ENCODE measurements at places on chromosomes 6 and 20. TPM values are rescaled to one million over a fixed set of nuclear protein-coding genes. Genes with fewer than 3 reads are reported as not detected.

Gene CRIP3
- total RNA-seq, result 3.9 TPM

Gene KHDC1L
- total RNA-seq, result 0.78 TPM

Gene HCK
- total RNA-seq, result 3.3 TPM

Gene LPA
- 1.4 TPM for total RNA-seq

Gene ORC3
- 49.9 TPM for total RNA-seq

Gene PKIB
- total RNA-seq, result 1.7 TPM

Gene RNF182
- total RNA-seq, result 73.6 TPM

Gene TCF21
- total RNA-seq, result not detected

Gene ENPP5
- 4.7 TPM for total RNA-seq

Gene SLC35F1
- 112 TPM for total RNA-seq

Gene NRSN1
- 27.9 TPM for total RNA-seq

Gene MUCL3
- not detected for total RNA-seq

Gene EPB41L2
- total RNA-seq, result 32.3 TPM

Gene CUL9
- 23.9 TPM for total RNA-seq

Gene MACROD2
- 60.4 TPM for total RNA-seq

Gene LCA5
- 17.3 TPM for total RNA-seq

Gene RNF144B
- 3.1 TPM for total RNA-seq

Gene SERINC3
- total RNA-seq, result 93.3 TPM

Gene SENP6
- total RNA-seq, result 353 TPM

Gene CCDC170
- total RNA-seq, result 0.47 TPM

Gene RGL2
- 13.7 TPM for total RNA-seq

Gene ENPP4
- 27.8 TPM for total RNA-seq

Gene CD24
- 1,048 TPM for total RNA-seq

Gene OR12D3
- not detected for total RNA-seq

Gene HLA-DQB1
- 0.16 TPM for total RNA-seq

Gene CTAGE9
- total RNA-seq, result not detected

Gene TRIM15
- not detected for total RNA-seq

Gene VGLL2
- total RNA-seq, result not detected

Gene ADGRF1
- not detected for total RNA-seq

Gene RPN2
- 105 TPM for total RNA-seq

Gene C20orf141
- not detected for total RNA-seq

Gene SIGLEC1
- total RNA-seq, result 0.16 TPM

Gene TAF11
- total RNA-seq, result 32.4 TPM

Gene BRPF3
- total RNA-seq, result 22.0 TPM

Gene PIGU
- 14.8 TPM for total RNA-seq

Gene BLOC1S5
- 21.2 TPM for total RNA-seq

Gene MATN4
- not detected for total RNA-seq

Gene MUC21
- total RNA-seq, result not detected

Gene PPP1R10
- total RNA-seq, result 55.7 TPM

Gene PHACTR3
- total RNA-seq, result 42.1 TPM

Gene PLA2G7
- 4.1 TPM for total RNA-seq

Gene PACRG
- total RNA-seq, result 6.7 TPM

Gene SLC22A3
- 3.7 TPM for total RNA-seq

Gene TGIF2
- 11.5 TPM for total RNA-seq

Measured in occipital lobe (tissue), 3 donors.